ENCODE measurements at places on chromosomes 1 and 21. TPM values are rescaled to one million over a fixed set of nuclear protein-coding genes. Genes with fewer than 3 reads are reported as not detected.

GRCh38 chr21:35226968-35227744 is 178.1 kb upstream of the RUNX1 start:
- no peak for DNase-seq

DNA sequence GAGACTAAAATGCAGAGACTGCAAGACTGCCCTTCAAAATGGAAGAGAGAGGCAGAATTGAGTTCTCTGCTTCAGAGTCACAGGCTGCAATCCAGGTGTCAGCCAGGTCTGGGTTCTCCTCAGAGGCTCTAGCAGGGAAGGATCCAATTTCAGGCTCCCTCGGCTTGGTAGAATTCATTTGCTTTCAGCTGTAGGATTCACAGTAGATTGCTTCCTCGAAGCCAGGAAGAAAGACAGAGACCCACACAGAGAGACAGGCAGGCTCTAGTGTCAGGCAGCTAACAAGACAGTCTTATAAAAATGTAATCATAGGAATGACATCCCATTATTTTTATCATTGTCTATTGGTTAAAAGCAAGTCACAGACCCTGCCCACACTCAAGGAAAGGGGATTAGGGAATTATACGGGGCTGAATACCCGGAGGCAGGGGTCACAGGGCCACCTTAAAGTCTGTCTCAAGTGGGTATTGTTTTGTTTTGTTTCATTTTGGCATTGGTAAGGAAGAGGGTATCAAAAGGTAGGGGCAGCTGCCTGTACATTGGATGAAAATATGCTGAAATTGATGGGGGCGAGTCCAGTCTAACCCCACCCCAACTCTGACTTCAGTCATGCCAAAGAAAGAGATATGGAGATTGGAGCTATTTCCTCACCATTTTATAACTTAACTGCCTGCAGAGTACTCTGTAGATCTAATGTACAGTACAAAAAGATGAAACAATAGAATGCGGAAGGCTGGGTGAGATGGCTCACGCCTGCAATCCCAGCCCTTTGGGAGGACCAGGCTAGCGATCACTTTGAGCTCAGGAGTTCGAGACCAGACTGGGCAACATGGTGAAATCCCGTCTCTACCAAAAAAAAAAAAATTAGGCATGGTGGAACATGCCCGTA is 9.5 kb upstream of the TBCE start:
- no peak for DNase-seq

DNA sequence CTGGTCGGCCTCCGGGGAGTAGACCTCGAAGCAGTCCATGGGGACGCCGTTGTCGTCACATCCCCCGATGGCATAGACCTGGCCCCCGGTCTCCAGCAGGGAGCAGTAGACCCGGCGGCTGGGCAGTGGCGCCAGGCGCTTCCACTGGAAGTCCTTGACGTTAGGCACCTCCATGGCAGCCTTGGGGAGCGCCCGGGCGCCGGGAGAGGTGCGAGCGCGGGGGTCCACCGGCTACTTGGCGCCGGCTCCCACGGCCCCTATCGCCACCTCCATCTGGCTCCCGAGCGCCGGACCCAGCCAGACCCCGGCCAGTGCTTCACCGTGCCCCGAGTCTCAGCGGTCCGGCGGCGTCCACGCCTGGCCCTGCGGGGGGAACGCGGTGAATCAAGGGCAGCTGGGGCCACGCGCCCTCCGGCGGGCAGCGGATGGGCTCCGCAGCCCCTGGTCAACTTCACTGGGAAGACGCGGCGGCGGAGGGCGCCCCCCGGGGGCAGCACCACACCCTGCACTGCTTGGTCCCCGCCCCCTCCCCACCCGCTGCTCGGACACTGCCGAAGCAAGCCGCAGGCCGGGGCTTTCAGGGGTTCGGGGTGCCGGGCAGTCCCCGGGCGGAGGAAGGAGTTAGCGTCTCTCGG is 13.2 kb downstream of the KLHDC8A start:
- peak; percentile 92 for DNase-seq

- DNase-seq = no peak
Observed at GRCh38 chr1:31476891-31477846, 64.2 kb downstream of the SERINC2 start.

SV2A gene
- total RNA-seq = 15.3 TPM

MR1 gene
- total RNA-seq = 2.7 TPM

DMRTA2 gene
- not detected for total RNA-seq

DNA sequence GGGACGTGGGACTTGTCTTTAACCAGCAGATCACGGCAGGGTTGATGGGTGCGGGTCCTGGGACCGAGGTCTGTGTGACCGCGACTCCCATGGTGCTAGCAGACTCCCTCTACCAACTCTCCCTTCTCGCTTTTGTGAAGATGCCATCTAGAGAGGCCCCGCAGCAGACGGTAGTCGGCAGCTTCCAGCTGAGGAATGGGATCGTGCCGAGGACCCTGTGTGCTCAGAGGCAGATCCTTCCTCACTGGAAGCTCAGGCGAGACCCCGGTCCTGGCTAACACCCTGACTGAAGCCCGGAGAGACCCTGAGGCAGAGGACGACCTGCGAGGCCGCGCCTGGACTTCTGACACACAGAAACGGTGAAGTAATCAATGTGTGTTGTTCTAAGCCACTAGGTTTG is 12.5 kb upstream of the SPATC1L start:
- peak; percentile 63 for DNase-seq

HSD3B1 gene
- not detected for total RNA-seq

GJB5 gene
- not detected for total RNA-seq

LIN28A gene
- not detected for total RNA-seq

- no peak for DNase-seq
Observed at GRCh38 chr1:98906809-98907208, 97.9 kb downstream of the PLPPR5 start.

NECTIN4 gene
- 0.12 TPM for total RNA-seq

Measured in chondrocyte (in vitro differentiated cells).